ENCODE measurements at places on chromosomes 2 and 18.

GRCh38 chr18:58758606-58759005 lies 87.3 kb downstream of the MALT1 start:
- DNase-seq = no peak

DNA sequence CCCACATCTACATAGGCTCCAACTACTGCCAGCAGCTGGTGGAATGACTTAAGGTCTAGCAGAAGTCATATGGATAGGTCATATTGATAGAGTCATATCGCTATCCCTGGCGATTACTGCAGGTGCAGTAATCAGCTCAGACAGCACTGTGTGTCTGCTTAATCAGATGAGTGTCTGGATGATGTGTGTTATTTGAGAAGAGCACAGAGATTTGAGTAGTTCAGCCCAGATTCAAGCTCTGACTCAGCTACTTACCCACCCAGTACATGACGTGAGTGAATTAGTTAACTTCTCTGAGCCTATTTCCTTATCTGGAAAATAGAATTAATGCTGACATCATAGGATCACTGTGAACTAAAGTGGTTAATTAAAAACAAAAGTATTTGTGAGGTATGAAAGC lies 78.9 kb downstream of the EHD3 start:
- DNase-seq = no peak

- DNase-seq = no peak
Observed at GRCh38 chr2:219218217-219218731, 484 bp downstream of the ABCB6 start.

- no peak for DNase-seq
Observed at GRCh38 chr18:14912967-14913366, 165.0 kb downstream of the ANKRD30B start.

Measured in NT2/D1 (cell line).